ENCODE measurements at places on chromosomes 1 and 21.

DNA sequence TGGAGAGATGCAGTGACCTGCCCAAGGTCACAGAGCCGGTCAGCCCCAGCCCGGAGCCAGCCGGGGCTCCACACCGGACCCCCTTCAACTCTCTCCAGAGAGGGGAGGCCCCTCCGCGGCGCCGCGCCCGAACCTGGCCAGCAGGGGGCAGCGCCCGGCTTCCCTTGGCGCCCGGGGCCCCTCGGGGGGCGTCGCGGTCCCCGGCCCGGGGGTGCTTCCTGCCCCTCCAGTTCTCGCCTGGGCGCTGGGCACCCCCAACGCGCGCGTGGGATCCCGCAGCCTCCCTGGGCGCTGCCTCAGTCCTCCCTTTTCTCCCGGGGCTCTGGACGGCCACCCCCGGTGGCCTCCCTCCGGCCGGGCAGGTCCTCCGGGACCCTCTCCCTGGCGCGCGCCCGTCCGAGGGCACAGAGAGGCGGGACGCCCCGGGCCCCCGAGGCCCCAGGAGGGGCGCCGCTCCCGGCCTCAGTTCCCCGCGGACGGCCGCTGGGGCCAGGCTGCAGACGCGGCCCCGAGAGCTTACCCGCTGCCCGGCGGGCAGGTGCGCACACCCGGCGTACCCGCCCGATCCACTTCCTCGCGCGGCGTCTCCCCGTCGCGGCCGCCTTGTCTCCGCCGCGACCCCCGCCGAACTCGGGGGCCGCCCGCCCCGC is 406 bp downstream of the HTR1D start:
- DNase-seq = no peak

- DNase-seq = no peak
Measured at GRCh38 chr1:189158155-189158554, 1319.5 kb downstream of the BRINP3 start.

DNA sequence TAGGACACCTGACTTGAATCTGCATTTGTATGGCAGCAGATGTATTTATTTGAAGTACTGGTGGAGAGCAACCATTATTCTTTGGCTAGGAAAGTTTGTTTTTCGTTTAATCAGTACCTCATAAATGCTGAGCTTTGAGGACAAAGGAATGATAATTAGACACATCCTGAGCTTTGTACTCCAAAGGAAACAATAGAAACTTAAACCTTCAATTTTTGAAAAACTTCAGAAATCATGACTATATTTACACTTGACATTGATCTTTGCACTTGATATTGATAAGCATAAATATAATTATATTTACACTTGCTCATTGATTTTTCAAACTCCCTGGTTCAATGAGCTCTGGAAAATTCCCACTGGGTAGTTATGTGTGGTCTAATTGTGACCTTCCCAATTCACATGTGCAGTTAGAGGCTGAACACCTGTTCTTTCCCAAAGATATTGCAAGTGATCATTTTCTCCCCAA is 10.7 kb downstream of the PATJ start:
- DNase-seq = no peak

DNA sequence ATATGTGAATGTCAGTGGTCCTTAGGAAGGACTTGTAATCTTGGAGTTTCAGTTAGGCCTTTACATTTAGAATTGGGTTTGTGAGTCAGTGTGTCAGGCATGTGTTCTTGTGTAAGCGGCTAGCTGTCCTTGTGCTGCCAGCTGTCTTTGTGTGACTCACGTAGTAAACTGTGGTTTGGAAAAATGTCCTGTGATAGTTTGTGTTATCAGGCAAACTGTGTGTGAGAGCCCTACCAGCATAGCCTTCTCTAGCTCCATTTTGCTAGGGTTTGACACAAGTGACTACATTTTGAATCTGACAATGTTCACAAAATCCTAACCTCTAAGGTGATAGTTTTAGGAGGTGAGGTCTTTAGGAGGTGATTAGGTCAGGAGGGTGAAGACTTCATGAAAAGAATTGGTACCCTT is 6.9 kb upstream of the SLC35D1 start:
- DNase-seq = peak; percentile 97

DNA sequence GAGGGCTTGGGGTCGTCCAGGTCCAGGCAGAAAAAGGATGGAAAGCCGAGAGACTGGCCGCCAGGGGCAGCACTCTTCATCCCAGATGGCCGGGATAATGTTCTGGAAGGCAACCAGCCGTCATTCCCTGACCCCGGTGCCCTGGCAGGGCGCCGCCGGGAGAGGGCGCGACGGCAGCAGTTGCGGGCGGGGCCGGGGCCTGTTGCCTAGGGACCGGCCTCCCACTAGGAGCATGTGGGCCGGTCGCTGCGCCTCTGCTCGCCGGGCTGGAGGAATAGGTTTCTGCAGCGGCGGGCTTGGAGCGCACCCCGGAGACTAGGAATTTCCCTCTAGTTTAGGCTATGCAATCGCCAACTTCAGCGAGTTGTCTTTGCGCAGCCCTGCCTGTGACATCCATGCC is 11.0 kb downstream of the DMRTB1 start:
- peak; percentile 86 for DNase-seq

DNA sequence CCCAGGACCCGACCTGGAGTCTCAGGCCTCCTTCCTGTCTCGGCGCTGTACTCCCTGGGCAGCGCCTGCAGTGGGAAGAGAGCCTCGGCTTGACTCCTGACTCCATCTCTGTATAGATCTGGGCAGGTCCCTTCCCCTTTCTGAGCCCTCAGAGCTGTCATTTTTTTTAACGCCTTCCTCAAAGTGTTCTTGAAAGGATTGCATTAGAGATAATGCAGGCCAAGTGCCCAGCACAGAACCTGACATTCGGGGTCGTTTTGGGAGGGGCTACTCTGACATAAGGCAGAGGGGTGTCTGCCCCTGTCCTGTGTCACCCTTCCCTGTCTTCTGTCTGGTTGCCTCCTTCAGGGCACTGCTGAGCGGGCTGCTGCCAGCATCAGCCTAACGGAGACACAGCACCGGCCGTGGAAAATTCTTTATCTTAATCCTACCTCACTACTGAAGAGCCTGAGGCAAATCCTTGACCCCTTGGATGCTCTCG is 271.6 kb downstream of the TRABD2B start:
- DNase-seq = no peak

DNA sequence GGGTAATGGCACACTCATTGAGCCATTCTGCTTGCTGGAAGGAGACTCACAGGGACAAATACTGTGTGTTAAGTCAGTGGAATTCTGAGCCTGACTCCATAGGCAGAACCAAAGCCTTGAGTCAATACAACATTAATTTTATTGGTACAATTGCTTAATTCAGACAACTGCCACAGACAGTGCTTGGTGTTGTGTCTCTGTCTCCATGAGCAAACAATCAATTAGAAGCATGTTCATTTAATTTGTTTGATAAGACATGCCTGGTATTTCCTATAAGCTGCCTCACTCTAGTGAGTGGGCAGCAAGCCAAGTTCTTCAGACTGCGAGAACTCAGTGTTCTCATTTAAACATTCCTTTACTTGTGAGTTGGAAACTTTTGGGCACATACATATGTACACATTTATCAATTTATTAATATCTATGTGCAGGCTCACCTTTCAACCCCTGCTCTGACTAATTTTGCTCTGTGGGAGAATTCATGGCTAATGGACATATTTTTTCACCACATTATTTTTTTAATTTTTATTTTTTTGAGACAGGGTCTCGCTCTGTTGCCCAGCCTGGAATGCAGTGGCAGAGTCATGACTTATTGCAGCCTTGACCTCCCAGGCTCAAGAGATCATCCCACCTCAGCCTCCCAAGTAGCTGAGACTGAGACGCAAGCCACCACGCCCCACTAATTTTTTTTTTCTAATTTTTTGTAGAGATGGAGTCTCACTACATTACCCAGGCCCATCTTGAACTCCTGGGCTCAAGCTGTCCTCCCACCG is 4.5 kb upstream of the SRSF10 start:
- DNase-seq = peak; percentile 75

DNA sequence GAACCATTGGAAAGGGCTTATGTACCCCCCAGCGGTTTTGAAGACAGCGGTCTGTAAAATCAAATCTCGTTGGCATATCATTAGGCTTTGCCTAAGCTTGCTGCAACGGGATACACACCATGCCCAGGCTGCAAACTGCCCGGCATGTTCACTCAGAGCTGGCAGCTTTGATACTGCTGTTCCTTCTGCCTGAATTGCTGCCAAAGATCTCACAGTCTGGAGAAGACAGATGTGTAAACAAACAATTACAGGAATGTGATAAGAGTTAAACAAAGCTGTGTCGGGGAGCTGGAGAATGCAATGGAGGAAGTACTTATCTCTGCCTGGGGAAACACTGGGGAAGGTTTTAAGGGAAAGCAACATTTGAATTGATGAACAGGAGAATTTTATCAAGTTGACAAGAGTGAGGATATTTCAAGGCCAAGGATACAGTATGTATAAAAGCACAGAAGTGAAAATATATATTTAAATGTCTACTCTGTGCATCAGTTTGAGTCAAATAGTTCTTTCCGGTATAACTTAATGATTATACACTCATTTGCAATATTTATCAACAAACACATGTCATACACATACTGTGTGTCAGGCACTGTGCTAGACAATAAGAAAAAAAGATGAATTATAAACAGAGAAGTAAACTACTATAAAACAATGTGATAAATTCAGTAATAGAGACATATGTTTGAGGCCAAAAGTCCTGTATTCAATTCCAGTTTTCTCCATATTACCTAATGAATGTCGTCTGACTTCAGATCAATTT is 29.9 kb downstream of the CHML start:
- DNase-seq = no peak

GRCh38 chr1:153933955-153934354 is 11.2 kb upstream of the GATAD2B start:
- DNase-seq = no peak

DNA sequence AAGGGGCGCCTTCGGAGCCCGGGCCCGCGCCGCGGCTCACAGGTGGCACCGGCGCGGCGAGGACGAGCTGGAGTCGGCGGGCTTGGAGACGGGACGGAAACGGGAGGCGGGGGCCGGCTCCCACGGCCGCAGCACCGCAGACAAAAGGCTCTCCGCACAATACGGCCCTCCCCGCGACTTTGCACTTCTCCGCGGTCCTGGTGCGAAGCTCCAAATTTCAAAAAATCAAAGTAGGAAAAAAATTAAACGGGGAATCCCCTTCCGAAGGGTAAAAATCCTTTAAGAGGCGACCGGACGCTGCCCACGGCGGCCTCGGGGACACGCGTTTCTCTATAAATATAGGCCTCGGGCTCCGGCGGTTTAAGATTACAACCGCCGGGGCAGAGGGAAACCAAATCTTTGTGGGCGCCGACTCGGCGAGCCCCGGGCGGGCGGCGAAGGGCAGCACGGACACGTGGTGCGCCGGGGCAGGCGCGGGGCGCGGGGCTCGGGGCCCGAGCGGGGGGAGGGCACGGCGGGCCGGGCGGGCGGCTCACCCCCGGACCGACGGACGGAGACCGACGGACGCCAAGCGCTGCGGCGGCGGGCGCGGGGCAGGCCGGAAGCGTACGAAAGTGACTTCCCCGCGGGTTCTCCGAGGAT is 453 bp downstream of the PABPC4 start:
- no peak for DNase-seq

GRCh38 chr1:221302810-221303209 is 423.6 kb downstream of the HLX start:
- DNase-seq = no peak

DNA sequence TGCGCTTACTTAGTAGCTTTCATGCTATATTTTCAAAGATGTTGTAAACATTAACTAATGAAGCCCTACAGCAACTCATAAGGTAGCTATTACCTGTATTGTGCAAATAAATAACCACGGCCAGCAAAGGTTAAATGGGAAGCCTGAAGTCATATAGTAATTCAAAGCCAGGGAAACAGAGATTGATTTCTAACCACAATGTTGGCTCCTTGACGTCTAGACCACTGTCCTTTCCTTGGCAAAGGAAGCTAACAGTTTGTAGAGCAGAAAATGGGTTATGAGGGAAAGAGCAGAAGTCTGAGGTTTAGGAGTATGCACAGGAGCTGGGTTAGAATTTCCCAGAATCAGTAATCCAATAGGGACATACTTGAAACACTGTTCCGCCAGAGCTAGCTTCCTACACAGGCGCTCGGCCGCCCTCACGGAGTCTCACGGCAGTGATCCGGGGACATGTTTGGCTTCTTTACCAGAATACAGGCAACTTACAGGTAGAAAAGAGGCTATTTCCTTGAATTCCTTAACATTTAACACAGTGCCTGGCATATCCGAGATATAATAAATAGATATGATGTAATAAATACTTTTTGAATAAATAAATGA is 298.8 kb upstream of the LYPLAL1 start:
- DNase-seq = no peak

- DNase-seq = peak; percentile 97
Measured at GRCh38 chr1:32702599-32703478, at the start of gene SYNC. Gene SYNC (minus strand): TSS chr1:32702770. CDS start chr1:32702660, 110 bp downstream.

GRCh38 chr1:167683641-167684502 is 37.9 kb upstream of the MPZL1 start:
- peak; percentile 66 for DNase-seq

DNA sequence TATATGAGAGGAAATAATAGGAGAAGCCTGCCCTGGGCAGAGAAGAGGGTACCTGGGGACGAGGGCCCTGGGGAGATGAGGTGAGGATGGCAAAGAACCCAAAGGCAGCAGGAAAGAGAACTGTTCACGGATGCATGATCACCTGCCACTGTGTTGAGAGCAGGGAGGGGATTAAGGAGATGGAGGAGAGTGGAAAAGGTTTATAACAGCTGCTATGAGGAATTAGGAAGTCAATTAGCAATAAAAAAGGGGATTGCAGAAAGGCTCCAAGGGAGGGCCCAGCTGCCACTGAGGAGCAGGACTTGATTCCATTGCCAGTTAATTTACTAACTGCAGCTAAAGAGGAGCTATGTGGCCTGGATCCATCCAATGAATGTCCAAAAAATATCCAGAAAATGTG is 61.1 kb downstream of the GFI1 start:
- DNase-seq = no peak

- no peak for DNase-seq
Measured at GRCh38 chr1:20324704-20325406, 34.2 kb downstream of the VWA5B1 start.

GRCh38 chr1:22208268-22208972 is 65.5 kb upstream of the WNT4 start:
- DNase-seq = no peak

DNA sequence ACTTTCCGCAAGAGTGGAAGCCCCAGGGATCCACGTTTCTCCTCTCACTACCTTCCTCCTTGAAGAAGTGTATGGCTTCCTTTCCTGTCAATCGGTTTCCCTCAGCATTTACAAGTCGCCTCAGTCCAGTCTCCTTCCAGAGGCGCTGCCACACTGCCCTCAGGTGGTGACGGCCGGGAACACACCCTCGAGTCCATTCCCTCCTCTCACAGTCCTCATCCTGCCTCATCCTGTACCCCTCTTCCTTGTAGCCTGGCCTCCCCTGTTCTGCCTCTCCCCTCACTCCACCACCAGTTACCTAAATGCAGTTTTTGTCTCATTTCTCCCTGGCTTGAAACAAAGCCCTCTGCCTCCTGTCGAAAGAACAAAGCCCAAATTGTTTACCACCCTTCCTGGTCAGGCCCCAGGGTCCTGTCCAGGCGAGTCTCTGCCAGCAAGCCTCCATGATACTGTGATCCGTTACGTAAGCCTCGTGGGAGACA is 23.2 kb upstream of the LSM10 start:
- peak; percentile 81 for DNase-seq

GRCh38 chr1:12410351-12410750 is 180.5 kb downstream of the VPS13D start:
- no peak for DNase-seq

All from fibroblast of skin of scalp (primary cell).